Hindlimb muscle (tissue), 1 donor: ENCODE measurements at places on chromosomes 3 and 15.

- no peak for DNase-seq
Measured at GRCh38 chr3:9222956-9223639, 26.3 kb downstream of the SRGAP3 start.

- DNase-seq, result no peak
Measured at GRCh38 chr3:15633766-15634598, 32.4 kb downstream of the BTD start.

DNA sequence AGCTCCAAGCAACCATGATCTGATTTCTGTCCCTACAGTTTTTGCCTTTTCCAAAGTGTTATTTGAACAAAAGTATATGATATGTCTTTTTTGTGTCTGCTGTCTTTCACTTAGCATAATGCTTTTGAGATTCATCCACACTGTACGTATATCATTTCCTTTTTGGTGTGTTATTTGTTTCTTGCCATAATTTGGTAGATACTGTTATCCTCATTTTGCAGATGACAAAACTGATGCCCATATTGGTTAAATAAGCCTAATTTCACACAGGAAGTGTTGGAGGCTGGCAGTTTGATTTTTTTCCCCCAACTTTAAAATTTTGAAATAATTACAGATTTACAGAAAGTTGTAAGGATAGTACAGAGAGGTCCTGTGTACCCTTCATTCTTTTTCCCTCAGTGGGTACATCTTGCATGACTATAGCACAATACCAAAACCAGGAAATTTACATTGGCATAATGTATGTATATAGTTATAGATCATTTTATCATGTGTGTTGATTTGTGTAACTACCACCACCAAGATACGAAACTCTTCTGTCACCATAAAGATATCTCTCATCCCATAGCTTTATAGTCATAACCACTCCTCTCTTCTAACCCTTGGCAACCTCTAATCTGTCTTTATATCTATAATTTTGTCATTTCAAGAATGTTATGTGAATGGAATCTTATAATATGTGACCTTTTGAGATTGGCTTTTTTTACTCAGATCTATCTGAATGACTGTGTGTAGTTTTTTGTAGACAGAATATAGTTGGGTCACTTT lies 55.6 kb downstream of the RASA2 start:
- no peak for DNase-seq

- peak; percentile 36 for DNase-seq
Measured at GRCh38 chr3:37787153-37787867, 74.4 kb upstream of the CTDSPL start.
